ENCODE measurements at places on chromosomes 2 and 18.
A peak's percentile ranks its signal among the peaks of the same experiment; 100 is the strongest.

DNA sequence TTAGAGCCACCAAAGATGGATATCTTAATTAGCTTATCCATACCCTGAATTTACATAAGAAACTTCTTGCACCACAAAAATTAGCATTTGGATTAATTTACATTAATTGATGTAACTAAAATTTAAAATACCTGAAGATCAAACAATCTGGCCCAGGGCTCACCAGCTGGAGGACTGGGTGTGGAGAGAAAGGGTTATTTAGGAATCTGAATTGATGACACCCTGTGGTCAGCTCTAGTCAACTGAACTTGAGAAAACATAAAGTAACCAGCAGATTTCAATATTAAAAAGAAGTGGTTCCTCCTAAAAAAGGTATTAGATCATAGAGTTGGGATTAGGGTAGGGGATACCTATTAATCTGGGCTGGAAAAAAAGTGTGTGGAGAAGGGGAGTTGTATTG lies 122.5 kb downstream of the STRN start:
- no peak for DNase-seq

GRCh38 chr2:11507517-11507916 lies 26.3 kb upstream of the GREB1 start:
- DNase-seq = no peak

DNA sequence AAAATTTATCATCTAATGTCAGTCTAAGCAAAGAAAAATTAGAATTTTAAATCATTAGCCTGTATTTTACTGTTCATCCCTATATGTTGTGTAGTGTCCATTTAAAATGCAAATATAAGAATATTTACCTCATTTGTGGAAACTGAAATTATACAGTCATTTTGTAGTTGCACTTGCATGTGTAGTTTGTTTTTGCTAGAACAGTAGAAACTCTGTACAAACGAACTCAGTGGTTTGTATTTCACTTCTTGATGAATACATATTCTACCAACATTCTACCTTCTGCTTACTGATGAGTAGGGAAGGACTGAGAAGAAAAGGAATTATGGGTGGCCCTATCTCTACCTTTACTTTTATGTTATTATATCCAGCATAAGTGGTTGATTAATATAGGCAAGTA lies 29.7 kb downstream of the BMPR2 start:
- no peak for DNase-seq

- DNase-seq = peak; percentile 65
These were observed 1896.8 kb upstream of the CELF4 start for GRCh38 chr18:39462436-39462835.

GRCh38 chr2:128427413-128427755 lies 108.7 kb upstream of the HS6ST1 start:
- no peak for DNase-seq

GRCh38 chr18:37335409-37335736 lies 230.2 kb downstream of the CELF4 start:
- no peak for DNase-seq

DNA sequence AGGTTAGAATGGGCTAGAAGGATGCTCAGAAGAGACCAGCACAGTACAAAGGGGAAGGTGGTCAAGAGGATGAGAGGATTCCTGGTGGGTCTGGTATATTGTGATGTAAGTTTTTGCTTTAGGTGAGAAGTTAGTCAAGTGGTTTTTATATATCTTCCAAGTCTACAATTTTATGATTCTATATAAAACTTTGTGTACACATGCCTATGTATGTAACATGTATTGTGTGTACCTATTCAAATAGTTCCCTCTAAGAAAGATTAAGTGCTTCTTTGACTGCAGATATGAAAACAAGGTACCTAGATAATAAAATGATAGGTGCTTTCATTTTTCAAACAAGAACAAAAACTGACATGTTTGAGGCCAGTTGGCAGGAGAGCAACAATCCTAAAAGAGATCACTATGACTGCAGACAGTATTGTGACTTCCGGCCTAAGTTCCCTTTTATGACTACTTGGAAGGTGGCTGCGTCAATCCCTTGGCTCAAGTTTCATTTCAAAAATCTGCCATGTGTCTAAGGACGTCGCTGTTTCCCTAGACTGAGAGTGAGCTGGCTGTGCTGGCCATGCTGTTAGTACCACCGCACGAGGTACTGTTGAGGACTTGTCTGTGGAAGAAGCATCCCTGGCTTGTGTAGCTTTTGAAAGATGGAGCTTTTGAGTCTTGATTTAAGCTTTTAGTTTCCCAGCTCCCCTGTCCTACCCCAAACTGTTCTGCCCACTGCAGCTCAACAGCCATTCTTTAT lies 123.1 kb downstream of the PRPF40A start:
- DNase-seq = no peak

- no peak for DNase-seq
These were observed 1528.2 kb upstream of the ZEB2 start for GRCh38 chr2:146048141-146048540.

DNA sequence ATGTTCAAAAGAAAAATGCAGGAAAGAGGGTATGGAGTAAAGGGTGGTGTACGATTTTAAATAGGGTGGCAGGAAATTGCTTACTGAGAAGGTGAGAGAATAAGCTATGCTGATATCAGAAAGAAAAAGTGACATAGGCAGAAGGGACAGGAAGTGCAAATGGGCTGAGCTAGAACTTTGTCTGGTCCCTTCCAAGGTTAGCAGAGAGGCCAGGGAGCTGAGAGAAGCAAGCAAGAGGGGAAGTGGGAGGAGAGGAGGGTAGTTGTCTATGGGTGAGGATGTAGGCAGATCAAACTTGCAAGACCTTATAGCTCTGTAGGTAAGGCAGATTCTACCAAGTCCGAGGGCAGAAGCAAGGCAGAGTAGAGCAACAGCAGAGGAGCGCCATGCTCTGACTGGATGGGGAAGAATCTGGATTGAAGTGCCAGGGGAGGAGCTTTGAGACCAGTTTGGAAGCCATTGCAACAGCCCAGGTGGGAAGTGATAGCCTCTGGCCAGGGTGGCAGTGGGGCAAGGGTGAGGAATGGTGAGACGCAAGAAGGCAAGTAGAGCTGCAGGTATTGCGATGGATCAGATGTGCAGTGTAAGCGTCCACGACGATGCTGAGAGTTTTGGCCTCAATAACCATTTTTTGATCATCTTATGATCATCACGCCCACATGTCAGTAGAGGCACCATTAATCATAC lies 134.4 kb upstream of the APCDD1 start:
- no peak for DNase-seq

GRCh38 chr2:177625744-177626650 lies 233.4 kb downstream of the AGPS start:
- no peak for DNase-seq

- DNase-seq = no peak
These were observed 38.0 kb downstream of the CMPK2 start for GRCh38 chr2:6827566-6828298.

DNA sequence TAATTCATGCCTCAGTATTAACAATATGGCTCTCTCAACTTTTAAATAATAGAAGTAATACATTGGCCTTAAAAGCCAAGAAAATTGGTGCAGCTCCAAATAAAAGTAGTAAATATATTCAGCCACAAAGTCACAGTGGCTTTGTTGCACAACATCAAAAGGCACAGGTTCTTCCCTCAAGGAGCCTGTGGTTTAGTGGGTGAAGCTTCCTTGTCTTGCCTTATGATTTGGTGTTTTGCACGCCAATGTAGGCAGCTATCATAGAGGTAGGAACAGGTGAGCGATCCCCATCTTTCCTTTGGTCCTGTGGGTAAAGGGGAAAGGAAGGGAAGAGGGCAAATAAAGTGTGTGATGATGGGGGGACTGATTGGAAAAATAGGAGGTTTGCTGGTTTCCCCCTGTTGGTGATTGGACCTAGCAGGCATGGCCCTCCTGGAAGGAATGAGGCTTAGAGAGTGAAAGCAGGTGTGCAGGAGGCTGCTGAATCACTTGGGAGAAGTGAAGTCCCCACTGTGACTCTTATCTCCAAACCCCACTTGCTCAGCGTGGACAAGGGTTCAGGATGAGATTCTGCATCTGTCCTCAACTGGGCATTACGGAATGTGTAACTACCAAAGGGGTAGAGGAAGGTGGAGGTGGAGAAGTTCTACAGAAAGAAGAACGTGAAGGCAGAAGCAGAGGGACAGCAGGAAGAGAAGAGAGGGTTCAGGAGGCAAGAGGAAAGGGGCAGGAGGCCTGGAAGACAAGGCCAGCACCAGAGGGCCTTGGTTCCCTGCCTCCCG lies 20.1 kb upstream of the TNP1 start:
- no peak for DNase-seq

- peak; percentile 9 for DNase-seq
These were observed 155.0 kb downstream of the EIPR1 start for GRCh38 chr2:3222636-3223035.

GRCh38 chr18:55501982-55502710 lies 85.8 kb downstream of the TCF4 start:
- peak; percentile 50 for DNase-seq

DNA sequence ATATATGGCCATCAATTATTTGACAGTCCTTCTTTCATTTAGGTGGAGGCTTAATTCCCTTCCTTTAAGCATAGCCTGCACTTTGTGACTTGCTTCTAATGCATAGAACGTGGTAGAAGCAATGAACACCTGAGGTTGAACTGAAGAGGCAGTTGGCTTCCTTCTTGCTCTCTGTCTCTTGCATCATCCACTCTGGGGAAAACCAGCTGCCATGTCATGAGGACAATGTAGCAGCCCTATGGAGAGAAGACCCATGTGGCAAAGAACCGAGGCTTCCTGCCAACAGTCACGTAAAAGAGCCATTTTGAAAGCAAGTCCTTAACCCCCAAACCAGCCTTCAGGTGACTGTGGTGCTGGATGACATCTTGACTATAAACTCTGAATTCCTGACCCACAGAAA lies 46.8 kb downstream of the ATOH8 start:
- no peak for DNase-seq

DNA sequence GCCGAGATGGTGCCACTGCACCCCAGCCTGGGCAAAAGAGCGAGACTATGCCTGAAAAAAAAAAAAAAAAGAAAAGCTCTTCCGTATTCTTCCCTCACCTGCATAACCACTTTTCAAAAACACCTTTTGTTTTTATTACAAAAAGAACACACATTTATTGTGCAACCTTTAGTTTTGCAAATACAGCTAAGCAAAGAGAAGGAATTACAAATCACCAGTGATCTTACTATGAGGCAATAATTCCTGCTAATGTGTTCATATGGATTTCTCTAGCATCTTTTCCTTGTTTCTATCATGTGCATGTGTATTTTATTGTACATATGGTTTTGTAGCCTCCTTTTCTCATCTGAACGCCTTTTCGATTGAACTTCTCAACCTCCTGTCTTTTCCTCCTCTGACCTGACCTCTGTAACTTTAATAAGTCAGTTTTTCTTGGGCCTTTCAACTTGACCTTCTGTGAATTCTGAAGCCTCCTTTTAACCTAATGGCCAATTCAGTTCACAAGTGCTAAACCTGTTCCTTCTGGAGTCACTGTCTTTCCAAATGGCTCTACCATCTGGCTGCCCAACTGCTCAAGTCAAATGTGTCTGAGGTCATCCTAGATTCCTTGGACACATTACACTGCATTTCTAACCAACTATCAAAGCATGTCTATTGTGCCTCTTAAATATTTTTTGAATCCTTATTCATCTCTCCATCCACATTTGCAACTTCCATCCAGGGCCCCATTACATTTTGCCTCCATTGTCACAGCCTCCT lies 59.1 kb upstream of the DAPL1 start:
- DNase-seq = no peak
